Uterine smooth muscle cell (primary cell): ENCODE measurements at places on chromosomes 4 and X. TPM values are rescaled to one million over a fixed set of nuclear protein-coding genes. Genes with fewer than 3 reads are reported as not detected.

MUC7 gene
- total RNA-seq, result not detected in 2 replicates

C4orf36 gene
- 0.77 and 2.1 TPM in 2 replicates for total RNA-seq

TMEM156 gene
- total RNA-seq, result 3.5 and 10.8 TPM in 2 replicates

SH3TC1 gene
- 2.0 and 2.3 TPM in 2 replicates for total RNA-seq

GIMD1 gene
- total RNA-seq, result not detected in 2 replicates

ABHD18 gene
- total RNA-seq, result 6.2 and 6.4 TPM in 2 replicates

PALLD gene
- total RNA-seq, result 123 and 146 TPM in 2 replicates

SEC31A gene
- 286 and 368 TPM in 2 replicates for total RNA-seq

ZCCHC18 gene
- total RNA-seq, result 0.55 and 2.0 TPM in 2 replicates

TTC29 gene
- 0.66 TPM in 1 of 2 replicates, not detected in the other for total RNA-seq

HERC6 gene
- 12.4 and 12.8 TPM in 2 replicates for total RNA-seq

HELT gene
- not detected in 2 replicates for total RNA-seq

UGT2B15 gene
- total RNA-seq, result not detected in 2 replicates

HPGDS gene
- total RNA-seq, result not detected in 2 replicates

FGFBP2 gene
- not detected in 2 replicates for total RNA-seq

CENPVL2 gene
- not detected in 2 replicates for total RNA-seq

TBC1D8B gene
- 14.6 and 19.1 TPM in 2 replicates for total RNA-seq

PDGFRA gene
- 152 and 220 TPM in 2 replicates for total RNA-seq

HMGN5 gene
- total RNA-seq, result 0.75 and 1.7 TPM in 2 replicates
